ENCODE measurements at places on chromosomes 7 and 10.

GRCh38 chr7:4159761-4160554, 522.1 kb upstream of the FOXK1 start:
- DNase-seq = no peak
- H3K36me3 ChIP-seq = peaks cover 4% of the 10 kb centered on the region
- no peak overlapping the region for H3K4me3 ChIP-seq
- H3K27ac ChIP-seq = no peak overlapping the region

- H3K27me3 ChIP-seq = no peaks in the 10 kb centered on the region
- no peak overlapping the region for H3K27ac ChIP-seq
- DNase-seq = no peak
- no peak overlapping the region for H3K4me3 ChIP-seq
Measured at GRCh38 chr10:88735661-88736060, 24.2 kb upstream of the LIPN start.

DNA sequence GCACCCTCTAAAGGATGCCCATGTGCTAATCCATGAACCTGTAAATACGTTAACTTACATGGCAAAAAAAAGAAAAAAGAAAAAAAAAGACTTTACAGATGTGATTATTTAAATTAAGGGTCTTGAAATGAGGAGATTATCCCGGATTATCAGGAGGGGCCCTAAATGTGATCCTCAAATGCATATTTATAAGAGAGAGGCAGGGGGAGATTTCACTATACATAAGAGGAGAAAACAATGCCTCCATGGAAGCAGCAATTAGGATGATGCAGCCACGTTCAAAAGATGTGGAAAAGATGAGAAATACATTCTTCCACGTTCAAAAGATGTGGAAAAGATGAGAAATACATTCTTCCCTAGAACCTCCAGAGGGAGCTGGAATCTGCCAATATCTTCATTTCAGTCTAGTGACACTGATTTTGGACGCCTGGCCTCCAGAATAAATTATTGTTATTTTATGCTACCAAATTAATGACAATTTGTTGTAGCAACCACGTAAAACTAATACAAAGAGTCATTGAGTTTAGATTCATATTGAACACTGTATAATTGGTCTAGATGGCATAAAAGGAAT, 328.4 kb upstream of the GNAI1 start:
- H3K27me3 ChIP-seq = no peaks in the 10 kb centered on the region
- H3K27ac ChIP-seq = no peak overlapping the region
- DNase-seq = no peak
- no peak overlapping the region for H3K4me3 ChIP-seq
- H3K36me3 ChIP-seq = no peaks in the 10 kb centered on the region

GRCh38 chr10:131651674-131652437, 249.0 kb upstream of the PPP2R2D start:
- H3K27ac ChIP-seq = no peak overlapping the region
- no peaks in the 10 kb centered on the region for H3K4me1 ChIP-seq
- no peaks in the 10 kb centered on the region for H3K36me3 ChIP-seq
- no peak overlapping the region for H3K4me3 ChIP-seq

DNA sequence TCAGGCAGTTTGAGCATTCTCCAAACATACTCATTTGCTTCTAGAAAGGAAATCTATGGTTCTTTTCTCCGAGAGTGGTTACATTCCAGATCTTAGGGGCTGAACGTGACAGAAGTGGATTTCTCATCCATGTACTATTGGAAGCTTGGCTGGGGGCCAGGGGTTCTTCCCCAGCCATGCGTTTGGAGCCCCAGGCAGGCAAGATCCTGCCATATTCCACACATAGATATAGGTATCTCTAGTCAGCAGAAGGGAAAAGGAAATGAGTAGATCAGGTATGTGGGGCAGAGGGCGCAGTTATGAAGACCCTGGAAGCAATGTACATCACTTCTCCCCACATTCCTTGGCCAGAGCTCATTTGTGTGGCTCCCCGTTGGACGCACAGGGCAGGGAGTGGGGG, 299.8 kb downstream of the CCDC3 start:
- DNase-seq = no peak
- H3K27me3 ChIP-seq = no peaks in the 10 kb centered on the region
- H3K27ac ChIP-seq = no peak overlapping the region
- peaks cover 21% of the 10 kb centered on the region for H3K4me1 ChIP-seq
- H3K4me3 ChIP-seq = no peak overlapping the region

DNA sequence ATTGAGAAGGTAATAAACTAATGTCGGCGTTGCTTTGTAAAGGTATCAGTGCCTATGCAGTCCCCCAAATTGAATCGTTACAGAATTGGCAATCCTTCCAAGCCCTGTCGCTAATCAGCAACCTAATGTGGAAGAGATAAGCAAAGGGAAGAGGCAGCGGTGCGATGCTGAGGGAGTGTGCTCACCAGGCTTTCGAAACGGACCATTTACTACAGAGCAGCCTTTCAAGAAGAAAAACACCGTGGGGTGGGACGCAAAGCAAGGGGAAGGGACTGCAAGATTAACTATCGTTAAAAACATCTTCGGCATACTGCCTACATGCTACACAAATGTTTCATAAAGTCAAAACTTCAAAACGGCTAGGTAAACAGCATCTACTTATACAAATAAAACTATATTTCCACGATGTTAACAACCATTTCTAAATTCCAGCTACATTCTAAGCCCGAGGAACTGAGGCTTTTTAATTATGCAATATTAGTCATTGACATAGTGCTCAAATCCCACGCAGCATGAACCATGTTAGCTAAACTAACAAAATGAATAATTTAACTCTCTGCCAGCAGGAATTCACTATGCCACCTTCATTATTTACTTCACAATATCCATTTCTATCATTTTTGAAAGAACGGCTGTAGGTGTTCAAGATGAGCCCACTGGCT, 85.2 kb downstream of the CHCHD3 start:
- peaks cover 6% of the 10 kb centered on the region for H3K4me1 ChIP-seq
- no peak for DNase-seq
- H3K4me3 ChIP-seq = no peak overlapping the region
- H3K27me3 ChIP-seq = no peaks in the 10 kb centered on the region

DNA sequence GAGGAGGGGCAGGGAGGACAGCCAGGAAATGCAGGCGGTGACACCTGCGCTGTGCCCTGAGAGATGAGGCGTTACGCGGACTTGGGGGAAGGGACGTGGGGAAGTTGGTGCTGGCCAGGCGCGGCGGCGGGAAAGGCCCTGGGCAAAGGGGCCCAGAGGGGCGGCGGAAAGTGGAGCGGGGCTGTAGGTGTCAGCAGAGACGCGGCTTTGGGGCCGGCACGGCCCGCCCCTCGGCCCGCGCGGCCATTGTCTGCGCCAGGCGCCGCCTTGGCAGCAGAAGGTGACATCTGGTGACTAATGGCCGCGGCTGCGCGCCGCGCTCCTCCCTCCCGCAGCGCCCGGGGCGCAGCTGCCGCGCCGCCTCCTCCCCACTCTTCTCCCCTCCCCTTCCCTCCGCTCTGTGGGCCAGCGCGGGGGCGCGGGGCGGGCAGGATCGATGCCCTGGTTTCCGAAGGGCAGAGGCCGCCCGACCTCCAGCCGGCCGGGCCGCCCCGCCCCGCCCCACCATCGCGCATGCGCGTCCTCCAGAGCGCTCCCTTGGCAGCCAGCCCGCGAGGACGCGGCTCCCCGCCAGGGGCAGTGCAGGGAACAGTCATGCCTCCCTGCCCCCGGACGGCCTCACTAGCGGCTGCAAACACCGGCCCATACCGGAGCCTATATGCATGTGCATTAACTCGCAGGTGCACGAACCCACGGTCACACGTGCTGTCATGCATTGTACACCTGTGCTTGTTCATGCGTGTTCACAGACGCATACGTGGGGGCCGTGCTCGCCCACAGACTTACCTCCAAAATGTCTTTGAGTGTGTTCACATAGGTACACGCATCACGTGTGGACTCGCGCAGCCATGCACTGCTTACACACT, 269.6 kb downstream of the RPS24 start:
- peak overlapping the region; percentile 82 for H3K27ac ChIP-seq
- no peaks in the 10 kb centered on the region for H3K27me3 ChIP-seq
- no peaks in the 10 kb centered on the region for H3K36me3 ChIP-seq
- H3K4me1 ChIP-seq = no peaks in the 10 kb centered on the region
- DNase-seq = peak; percentile 75

DNA sequence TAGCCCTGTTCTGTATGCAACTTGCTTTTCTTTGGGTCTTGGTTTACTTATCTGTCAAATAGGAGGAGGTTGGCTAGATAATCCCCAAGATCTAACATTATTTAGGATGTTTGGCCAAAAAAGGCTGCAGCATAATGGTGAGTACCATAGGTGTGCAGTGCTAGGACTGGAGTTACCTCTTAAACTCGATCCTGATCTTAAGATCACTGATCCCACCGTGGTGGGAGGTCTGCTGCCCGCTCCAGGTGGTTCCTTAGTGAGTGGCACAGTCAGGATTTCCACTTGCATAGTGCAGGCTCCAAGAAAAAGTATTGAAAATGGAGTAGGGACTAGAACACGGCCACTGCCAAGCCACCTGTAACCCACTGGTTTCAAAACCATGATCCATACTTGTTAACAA, 66.9 kb downstream of the KLHDC10 start:
- H3K4me1 ChIP-seq = no peaks in the 10 kb centered on the region
- no peak overlapping the region for H3K27ac ChIP-seq
- no peaks in the 10 kb centered on the region for H3K27me3 ChIP-seq
- no peak for DNase-seq
- H3K4me3 ChIP-seq = no peak overlapping the region

- H3K4me3 ChIP-seq = no peak overlapping the region
- H3K4me1 ChIP-seq = peaks cover 10% of the 10 kb centered on the region
- no peak overlapping the region for H3K27ac ChIP-seq
Measured at GRCh38 chr7:24700521-24701260, 56.6 kb downstream of the GSDME start.

DNA sequence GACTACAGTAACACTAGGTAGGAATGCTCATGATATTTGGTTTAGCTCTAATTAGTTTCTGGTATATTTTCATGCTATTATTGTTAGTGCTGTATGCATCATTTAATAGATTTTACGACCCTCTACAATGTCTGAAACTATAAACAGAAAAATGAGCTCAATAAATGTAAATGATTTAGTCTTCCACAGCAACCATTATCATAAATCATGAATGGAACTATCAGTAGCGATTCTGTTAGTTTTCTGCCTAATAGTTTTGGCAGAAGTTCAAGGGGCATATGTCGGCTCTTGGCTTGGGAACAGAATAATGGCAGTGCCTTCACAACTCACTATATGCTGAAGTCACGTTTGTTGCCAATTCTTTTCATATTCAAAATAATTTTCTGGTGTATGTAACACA, 494.8 kb downstream of the PARD3 start:
- peaks cover 3% of the 10 kb centered on the region for H3K36me3 ChIP-seq
- no peak for DNase-seq
- no peak overlapping the region for H3K27ac ChIP-seq
- no peaks in the 10 kb centered on the region for H3K27me3 ChIP-seq
- H3K4me3 ChIP-seq = no peak overlapping the region

DNA sequence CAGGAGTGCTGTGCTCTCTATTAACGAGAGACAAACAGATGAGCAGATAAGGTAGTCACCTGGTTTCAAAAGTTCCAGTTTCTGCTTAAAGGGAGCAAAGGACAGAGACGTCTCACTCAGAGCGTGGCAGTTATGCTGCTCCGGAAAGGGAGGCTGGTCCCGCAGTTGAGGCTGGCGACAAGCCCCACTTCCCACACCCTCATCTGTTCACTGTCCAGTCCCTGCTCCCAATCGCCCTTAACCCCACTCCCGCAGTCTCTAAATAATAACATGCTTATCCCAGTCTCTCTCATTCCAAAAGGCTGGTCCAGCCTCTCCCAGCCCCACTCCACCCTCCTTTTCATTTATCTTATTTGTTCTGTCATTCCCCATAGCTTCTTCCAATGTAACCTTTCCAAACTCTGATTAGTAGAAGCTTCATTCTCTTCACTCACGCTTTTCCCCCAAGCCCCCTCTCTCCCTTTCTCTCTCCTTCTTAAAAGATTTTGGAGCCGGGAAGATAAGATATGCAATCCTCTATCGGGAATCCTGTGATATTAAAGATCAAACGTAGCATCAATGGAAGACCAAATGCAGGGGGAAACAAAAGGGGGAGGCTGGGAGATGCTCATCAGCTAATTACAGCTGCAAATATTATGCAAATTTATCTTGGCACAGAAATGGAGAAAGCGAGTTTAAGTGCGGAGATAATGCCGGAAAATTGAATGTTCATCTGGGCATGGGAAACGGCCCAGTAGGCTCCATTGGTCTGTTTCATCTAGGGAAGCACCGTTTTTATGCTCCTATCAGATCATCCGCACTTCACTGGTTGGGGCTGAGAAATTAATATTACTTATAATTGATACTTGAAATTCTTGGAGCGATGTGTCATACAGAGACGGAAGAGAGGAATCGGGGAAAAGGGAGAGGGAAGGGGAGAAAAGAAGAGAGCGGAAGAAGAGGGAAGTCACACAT, 16.3 kb upstream of the GATA3 start:
- H3K4me3 ChIP-seq = no peak overlapping the region
- no peak overlapping the region for H3K27ac ChIP-seq
- no peak for DNase-seq
- no peaks in the 10 kb centered on the region for H3K36me3 ChIP-seq

DNA sequence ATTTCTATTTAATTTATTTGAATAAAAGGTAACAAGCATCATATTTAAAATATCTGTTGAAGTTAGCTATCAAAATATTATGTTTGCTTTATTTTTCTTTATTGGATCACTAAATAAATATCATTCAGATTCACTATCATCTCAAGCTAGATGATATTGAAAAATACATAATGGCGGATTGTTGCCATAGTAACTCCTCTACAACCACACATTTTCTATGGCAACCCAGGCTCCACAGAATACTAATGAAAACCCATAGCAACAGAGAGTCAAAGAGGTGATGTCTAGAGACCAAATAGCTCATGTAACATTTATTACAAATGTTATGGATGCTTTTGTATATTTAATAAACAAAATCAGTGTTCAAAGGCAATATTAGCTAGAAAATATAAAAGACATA, 148.9 kb upstream of the CDK1 start:
- H3K4me3 ChIP-seq = no peak overlapping the region
- H3K4me1 ChIP-seq = no peaks in the 10 kb centered on the region
- H3K27me3 ChIP-seq = no peaks in the 10 kb centered on the region
- DNase-seq = no peak

DNA sequence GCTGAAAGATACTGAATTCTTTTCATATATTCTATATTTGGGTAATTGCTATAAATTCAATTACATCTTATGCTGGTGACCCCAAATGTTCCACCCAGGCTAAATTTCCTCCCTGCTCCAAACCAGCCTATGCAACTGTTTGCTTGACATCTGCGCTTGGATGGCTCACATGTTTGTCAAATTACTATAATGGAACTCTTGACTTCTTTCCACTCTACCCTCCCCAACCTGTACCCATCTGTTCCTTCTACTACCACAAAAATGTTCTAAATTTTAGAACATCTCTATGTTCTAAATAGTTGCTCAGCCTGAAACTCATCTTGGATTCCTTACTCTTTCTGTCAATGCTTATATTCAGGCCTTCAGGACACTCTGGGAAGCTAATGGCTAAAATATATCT, 249.9 kb upstream of the SMIM30 start:
- no peak overlapping the region for H3K4me3 ChIP-seq
- no peaks in the 10 kb centered on the region for H3K4me1 ChIP-seq
- no peaks in the 10 kb centered on the region for H3K36me3 ChIP-seq
- H3K27ac ChIP-seq = no peak overlapping the region
- H3K27me3 ChIP-seq = no peaks in the 10 kb centered on the region
